ENCODE measurements at places on chromosomes 4 and X.

DNA sequence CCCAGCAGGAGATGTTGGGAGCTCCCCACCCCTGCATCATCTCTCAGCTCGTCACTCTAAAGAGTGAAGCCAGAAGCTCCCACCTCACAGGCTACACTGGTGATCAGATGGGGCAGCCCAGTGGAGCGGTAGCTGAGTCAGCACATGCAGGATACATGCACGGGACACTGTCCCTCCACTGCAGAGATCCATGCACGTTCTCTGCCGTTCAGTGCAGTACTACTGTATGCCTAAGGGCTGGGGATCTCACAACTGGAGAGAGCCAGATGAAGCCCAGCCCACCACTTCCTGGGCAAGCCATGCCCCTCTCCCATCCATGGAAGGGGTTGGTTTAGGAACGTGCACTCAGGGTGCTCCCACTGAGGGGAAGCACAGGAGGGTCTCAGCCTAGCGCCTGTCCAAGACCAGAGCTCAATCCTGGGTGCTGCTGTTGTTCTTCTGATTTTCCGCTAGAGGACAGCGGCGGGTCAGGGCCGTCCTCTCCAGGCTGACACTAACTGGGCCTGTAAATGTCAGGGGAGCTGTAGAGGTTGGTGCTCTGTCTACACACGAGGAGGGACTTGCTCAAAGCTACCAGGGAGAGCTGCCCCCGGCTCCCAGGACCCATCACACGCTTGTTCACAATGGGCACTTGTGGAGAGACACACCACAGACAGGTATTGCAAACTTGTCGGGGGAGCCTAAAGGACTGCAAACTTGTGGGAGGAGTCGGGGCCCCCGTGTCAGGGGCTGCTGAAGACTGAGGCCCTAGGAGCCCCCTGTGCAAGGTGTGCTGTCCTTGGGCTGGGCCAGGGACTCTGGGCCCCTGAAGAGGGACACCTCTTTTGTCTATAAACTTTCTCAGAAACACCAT is 18.2 kb upstream of the ABLIM2 start:
- H3K27me3 ChIP-seq: peaks cover 3% of the 10 kb centered on the region
- H3K4me3 ChIP-seq: no peak overlapping the region
- no peaks in the 10 kb centered on the region for H3K36me3 ChIP-seq
- peaks cover 9% of the 10 kb centered on the region for H3K4me1 ChIP-seq

DNA sequence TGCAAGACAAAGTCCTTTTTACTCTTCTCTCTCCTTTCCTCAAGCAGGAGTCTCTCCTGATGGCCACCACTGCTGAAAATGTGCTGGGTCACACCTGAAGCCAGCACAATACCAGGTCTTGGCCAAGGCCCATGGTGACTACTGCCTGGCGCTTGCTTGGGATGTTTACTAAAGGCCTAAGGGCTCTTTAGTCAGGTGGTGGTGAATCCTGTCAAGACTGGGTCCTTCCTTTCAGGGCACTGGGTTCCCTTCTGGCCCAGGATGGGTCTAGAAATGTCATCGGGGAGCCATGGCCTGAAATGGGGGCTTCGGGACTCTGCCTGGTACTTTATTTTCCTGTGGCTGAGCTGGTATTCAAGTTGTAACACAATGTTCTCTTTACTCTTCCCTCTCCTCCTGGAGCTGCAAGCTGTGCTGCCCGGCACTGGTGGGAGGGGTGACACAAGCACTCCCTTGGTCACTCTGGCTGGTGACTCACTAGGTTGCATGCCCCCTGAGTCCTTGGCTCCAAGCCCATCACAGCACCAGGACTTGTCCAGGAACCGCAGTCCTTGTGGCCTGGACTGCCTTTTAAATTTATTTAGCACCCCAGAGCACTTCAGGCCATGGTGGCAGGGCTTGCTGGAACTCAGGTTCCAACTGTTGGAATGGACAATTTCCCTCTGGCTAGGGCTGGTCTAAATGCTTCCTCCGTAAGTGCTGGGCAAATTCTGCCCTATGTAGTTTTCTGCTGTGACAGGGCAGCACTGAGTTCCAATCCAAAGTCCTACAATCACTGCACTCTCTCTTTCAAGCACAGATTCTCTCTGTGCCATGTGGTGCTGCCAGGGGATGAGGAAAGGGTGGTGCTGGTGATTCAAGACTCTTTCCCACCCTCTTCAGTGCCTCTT is 11.3 kb downstream of the ARL13A start:
- H3K27me3 ChIP-seq: no peaks in the 10 kb centered on the region
- no peak overlapping the region for H3K27ac ChIP-seq
- H3K36me3 ChIP-seq: no peaks in the 10 kb centered on the region
- DNase-seq: no peak

- H3K4me1 ChIP-seq: no peaks in the 10 kb centered on the region
- H3K4me3 ChIP-seq: no peak overlapping the region
- no peaks in the 10 kb centered on the region for H3K27me3 ChIP-seq
- no peak overlapping the region for H3K27ac ChIP-seq
Observed at GRCh38 chr4:34046580-34046979, 2197.7 kb downstream of the ARAP2 start.

- DNase-seq: no peak
- no peaks in the 10 kb centered on the region for H3K27me3 ChIP-seq
- H3K4me1 ChIP-seq: peaks cover 14% of the 10 kb centered on the region
- no peak overlapping the region for H3K27ac ChIP-seq
- H3K4me3 ChIP-seq: no peak overlapping the region
- peaks cover 7% of the 10 kb centered on the region for H3K36me3 ChIP-seq
Observed at GRCh38 chrX:103681443-103681842, 5.1 kb downstream of the MORF4L2 start.

GRCh38 chrX:8430444-8430843 is 34.2 kb upstream of the VCX3B start:
- H3K4me1 ChIP-seq: no peaks in the 10 kb centered on the region
- H3K27ac ChIP-seq: no peak overlapping the region
- no peaks in the 10 kb centered on the region for H3K36me3 ChIP-seq

- no peak overlapping the region for H3K27ac ChIP-seq
- no peak overlapping the region for H3K4me3 ChIP-seq
- H3K36me3 ChIP-seq: no peaks in the 10 kb centered on the region
Observed at GRCh38 chr4:140158365-140159030, 4.5 kb upstream of the MAML3 start.

DNA sequence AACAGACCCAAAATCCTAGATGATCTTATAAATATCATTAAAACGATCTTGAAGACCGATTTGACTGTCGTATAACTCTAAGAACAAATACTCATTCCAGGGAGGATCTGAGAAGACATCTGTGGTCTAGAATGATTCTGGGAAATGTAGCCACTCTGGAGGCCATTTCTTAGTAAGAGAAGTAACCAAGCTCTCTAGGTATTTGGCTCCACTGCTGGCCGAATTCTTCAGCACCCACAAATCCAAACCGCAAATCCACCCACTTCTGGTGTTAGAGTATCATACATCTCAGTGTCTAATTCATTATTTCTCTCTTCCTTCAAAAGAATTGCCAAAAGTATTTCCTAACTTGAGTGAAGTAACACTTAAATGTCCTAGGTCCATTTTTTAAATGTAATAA is 23.9 kb downstream of the KLHL5 start:
- H3K4me1 ChIP-seq: no peaks in the 10 kb centered on the region
- no peaks in the 10 kb centered on the region for H3K27me3 ChIP-seq

DNA sequence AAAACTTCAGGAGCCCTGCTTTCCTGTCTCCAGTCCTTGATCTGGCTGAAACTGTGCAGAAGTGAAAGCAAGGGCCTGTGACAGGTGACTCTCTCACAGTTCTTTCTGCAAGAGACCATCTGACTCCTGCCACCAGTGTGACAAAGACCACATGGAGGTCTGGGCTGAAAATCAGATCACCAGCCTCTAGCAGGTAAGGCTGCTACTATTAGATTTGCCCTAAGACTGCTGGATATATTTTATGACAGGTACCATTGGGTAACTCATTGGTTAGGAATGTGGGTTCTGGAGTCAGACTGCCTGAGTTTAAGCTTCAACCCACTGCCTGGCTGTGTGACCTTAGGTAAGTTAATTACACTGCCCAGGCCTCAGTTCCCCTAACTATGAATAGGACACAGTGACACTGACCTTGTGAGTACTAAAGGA is 163.3 kb upstream of the SLC7A11 start:
- DNase-seq: no peak
- H3K27ac ChIP-seq: no peak overlapping the region
- H3K36me3 ChIP-seq: no peaks in the 10 kb centered on the region
- no peaks in the 10 kb centered on the region for H3K27me3 ChIP-seq
- no peaks in the 10 kb centered on the region for H3K4me1 ChIP-seq

DNA sequence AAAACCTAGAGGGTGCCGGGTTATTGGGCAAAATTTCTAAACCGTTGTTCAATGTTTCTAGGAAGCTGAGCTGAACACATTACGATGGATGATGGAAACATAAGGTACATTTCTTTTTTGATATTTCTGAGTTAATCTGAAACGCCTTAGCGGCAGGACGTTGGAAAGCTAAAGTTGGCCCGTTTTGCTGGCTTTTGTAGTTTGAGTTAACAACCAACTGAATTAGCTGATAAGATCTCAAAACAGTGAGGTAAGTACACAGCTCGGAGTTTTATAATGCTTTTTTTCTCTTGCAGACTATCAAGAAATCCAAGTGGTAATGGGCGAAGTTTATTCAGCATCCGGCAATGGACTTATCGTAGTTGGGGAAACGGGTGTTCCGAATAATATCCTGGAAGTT is 73.5 kb downstream of the PRSS12 start:
- H3K27ac ChIP-seq: peak overlapping the region; percentile 100
- peaks cover 14% of the 10 kb centered on the region for H3K36me3 ChIP-seq
- H3K4me1 ChIP-seq: peaks cover 39% of the 10 kb centered on the region
- no peaks in the 10 kb centered on the region for H3K27me3 ChIP-seq
- no peak for DNase-seq

DNA sequence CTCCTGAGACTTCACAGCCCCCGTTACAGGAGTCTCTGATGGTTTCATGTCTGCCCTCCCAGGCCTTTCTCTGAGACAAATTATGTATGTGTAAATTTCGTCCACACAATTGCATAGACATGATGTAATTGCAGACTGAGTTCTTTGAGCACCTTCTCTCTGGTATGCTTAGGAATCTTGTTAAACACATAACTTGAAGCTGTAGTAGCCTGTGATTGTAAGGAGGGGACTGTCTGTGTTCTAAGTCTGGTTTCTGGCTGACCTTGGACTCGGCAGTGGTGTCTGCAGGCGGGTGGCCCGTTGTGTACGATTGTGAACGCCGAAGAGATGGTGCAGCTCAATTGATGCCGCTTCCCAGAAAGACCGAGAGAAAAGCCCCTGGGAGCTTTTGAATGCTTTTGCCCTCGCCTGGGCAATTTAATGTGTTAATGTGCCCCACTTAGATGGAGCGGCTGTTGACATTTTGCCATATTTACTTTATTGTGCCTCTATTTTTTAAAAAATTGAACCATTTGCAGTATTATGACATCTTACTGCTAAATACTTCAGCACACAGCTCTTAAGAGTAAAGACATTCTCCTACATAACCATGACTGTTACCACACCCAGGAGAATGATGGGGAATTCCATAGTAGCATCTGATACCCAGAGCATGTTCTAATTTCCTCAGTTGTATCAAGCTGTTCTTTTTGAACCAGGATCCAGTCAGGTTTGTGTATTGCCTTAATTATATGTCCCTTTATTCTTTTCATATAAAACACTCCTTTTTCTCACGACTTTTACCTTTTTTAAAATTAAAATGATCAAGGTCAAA is 58.4 kb upstream of the TADA2B start:
- no peaks in the 10 kb centered on the region for H3K27me3 ChIP-seq
- peak overlapping the region; percentile 98 for H3K4me3 ChIP-seq
- no peak for DNase-seq
- H3K27ac ChIP-seq: peak overlapping the region; percentile 96
- H3K36me3 ChIP-seq: peaks cover 8% of the 10 kb centered on the region
- H3K4me1 ChIP-seq: peaks cover 41% of the 10 kb centered on the region

DNA sequence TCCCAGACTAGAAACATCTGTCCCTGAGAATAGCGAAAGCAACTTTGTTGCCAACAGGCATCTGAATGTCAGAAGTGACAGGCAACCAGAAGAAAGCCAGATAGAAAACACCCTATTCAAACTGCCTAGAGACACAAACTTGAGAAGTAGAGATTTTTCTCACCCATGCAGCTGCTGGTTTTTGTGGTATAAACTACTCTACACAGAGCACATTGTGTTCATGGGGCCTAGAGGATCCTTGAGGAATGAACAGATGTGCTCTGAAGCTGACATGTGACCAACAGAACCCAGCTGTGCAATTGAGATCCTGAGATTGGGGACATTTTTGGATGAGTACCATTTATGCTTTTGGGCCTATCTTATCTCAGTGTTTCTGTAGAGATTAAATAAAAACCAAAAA is 63.6 kb upstream of the NRK start:
- H3K27ac ChIP-seq: no peak overlapping the region
- H3K36me3 ChIP-seq: no peaks in the 10 kb centered on the region
- no peaks in the 10 kb centered on the region for H3K4me1 ChIP-seq
- DNase-seq: no peak

DNA sequence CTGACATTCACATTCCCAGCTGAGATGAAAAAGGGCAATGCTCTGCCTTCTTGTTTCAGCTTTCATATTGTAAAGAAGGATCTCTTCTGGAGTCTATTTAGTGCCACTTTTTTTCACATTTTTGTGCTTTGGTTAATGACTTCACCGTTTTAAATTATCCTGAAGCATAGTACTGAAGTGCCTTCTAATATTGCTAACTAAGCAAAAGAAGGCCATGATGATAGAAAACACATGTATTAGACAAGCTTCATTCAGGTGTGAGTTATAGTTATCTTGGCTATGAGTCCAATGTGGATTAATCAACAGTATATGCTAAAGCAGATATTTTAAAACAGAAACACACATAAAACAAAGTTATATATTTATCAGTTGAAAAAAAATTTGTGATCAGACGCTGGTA is 40.4 kb downstream of the NXT2 start:
- no peak overlapping the region for H3K27ac ChIP-seq
- H3K4me1 ChIP-seq: no peaks in the 10 kb centered on the region
- no peak for DNase-seq

DNA sequence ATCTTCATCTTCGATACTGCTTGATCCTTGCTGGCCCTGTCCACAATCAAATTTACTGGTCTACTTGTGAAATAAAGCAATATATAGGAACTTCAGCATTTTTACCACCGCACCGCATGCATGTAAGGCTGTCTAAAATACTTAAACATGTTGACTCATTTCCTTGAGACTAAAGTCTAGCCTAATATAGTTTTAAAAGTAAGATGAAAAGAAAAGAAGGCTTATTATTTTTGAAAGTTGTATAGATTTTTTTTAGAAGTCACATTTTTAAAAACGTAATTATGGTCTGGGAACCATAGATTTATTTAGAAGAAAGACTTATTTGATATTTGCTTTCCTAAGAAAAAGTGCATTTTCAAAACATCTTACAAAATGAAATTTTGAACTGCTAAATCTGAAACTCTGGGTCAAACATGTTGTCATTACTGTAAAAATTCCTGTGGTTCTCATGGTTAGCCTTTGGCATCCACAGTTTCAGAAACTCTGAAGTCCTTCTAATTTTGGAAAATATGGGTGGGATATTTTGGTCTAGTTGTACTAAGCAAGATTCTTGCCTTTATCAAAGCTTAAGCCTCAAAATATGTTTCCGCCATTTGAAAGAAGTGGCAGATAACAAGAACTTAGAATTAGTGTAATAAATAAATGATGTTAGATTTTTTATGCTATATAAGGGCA is 423.5 kb upstream of the CTSO start:
- no peaks in the 10 kb centered on the region for H3K27me3 ChIP-seq
- no peak for DNase-seq
- H3K27ac ChIP-seq: no peak overlapping the region
- no peak overlapping the region for H3K4me3 ChIP-seq
- H3K36me3 ChIP-seq: no peaks in the 10 kb centered on the region
- H3K4me1 ChIP-seq: no peaks in the 10 kb centered on the region

- H3K27ac ChIP-seq: no peak overlapping the region
- H3K27me3 ChIP-seq: no peaks in the 10 kb centered on the region
- H3K4me3 ChIP-seq: no peak overlapping the region
- H3K36me3 ChIP-seq: no peaks in the 10 kb centered on the region
Observed at GRCh38 chr4:31041853-31042252, 321.7 kb downstream of the PCDH7 start.

GRCh38 chrX:116749943-116750342 is 287.2 kb upstream of the CT83 start:
- no peak for DNase-seq
- no peaks in the 10 kb centered on the region for H3K36me3 ChIP-seq
- H3K4me3 ChIP-seq: no peak overlapping the region

Measured in T-helper 17 cell (primary cell).